ENCODE measurements at places on chromosomes 12 and 14.

- DNase-seq = no peak
Measured at GRCh38 chr14:96666088-96666487, 131.1 kb upstream of the VRK1 start.

DNA sequence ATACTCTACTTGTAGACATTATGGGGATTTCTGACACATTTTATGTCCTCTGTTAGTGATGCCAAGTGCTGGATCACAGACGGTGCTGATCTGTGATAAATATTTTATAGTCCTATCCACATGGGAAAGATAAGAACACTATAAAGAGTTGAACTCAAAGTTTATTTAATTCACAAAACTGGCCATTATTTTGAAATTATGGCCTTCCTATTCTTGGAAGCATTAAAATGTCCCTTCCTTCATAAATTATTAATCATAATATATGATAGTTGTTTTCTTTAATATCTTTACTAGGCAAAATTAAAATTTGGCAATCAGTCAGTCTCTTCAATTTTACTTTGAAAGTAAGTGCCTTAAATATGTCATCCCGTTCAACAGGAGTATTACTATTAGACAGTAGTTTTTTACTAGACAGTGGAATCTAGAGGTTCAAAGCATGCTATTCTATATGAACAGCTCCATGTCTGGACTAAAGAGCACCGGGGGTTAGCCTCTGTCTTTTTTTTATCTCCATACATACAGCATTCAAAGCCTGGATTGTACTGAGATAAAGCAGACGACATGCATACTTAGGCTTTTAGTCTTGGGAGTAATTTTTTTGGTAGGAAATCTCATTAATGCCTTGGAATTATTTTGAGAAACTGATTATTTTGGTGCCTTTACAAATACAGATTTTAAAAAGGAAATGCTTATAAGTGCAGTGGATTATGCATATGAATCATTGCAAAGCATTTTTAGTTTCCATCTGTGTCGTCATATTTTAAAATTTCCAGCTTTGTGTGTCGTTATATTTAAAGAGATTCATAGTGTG is 306.1 kb upstream of the RGS6 start:
- no peak for DNase-seq

DNA sequence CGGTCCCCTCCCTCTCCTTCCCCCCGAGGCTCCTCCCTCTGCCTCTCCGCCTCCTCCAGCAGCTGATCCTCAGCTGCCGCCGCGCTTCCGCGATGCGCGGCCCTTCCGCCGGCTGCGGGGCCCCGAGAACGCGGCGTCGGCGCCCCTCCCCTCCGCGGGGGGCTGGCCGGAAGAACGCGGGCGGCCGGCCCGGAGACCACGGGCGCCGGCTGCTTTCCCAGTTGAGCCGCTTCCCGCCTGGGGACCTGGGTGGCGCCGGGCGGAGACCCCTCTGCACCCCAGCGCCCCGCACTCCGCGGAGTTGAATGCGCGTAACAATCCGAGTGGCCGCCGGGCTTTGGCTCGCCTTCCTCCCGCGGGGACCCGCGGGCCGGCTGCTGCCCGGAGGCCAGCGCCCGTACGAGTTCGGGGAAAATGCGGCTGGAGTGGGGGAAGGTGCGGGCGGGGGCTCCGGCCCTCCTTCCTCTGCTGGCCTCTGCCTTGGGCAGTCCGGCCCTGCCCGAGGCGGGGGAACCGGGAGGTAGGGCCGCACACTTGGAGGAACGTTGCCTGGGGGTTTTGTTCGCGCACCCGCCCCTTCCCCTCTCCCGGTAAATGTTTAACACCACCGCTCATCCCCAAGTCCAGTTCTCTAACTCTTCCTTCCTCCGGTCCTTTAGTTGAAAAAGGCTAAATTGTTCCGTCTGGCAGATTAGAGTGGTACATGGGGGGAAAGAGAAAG is 393 bp upstream of the DCAF5 start:
- peak; percentile 90 for DNase-seq

DNA sequence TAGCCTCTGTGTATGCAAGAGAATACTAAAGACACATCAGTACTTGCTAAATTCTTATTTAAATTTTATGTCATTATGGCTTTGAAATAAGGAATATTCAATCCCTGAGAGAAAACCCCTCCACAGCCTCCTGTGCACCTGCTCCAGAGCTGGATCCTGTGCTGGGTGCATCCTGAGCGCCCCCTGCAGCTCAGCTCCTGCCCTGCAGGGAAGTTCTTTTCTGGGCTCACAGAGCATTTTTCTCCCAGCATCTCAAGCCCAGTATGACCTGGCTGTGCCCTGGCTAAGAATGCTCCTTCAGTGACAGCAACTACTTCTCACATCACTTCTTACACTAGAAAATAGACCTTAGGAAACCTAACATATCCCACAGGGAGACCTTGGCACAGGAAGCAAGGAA is 1211.7 kb downstream of the TMEM121 start:
- no peak for DNase-seq

DNA sequence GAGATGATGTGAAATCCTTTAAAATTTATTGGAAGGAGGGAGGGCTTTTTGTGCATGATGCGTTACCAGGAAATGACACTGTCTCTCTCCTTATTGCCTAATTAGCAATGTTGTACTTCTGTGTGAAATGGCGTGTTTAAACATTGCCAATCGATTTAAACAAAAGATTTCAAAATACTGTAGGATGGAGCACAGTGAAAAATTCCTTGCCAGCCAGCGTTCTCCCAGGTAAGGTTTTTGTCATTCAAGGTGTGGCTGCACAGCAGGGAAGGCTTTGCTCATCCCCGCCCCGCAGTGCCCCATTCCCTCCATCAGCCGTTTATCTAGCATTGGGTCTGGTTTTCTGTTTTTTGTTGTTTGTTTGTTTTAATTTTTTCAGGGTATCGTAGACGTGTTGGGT is 137.3 kb downstream of the CACNA1C start:
- no peak for DNase-seq

- no peak for DNase-seq
Measured at GRCh38 chr12:9742661-9743060, 9.8 kb upstream of the CLECL1 start.

GRCh38 chr12:93991829-93992461 is 156.4 kb upstream of the PLXNC1 start:
- no peak for DNase-seq

DNA sequence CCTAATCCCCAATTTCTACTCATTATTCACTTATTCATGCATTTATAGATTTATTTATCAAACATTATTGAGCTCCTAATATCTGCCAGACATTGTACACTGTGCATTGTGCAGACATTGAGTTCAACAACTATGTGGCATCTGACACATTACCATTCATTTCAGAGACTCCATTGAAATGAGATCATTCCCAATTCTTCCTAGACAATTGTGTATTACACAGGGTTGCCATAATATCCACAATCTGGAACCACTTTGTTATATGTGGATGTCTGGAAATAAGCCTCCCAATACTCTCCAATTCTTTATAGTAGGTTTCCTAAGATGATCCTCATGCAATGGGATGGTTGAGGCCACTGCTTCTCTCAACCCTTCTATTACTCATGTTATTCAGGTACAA is 165.0 kb downstream of the OTOGL start:
- no peak for DNase-seq

DNA sequence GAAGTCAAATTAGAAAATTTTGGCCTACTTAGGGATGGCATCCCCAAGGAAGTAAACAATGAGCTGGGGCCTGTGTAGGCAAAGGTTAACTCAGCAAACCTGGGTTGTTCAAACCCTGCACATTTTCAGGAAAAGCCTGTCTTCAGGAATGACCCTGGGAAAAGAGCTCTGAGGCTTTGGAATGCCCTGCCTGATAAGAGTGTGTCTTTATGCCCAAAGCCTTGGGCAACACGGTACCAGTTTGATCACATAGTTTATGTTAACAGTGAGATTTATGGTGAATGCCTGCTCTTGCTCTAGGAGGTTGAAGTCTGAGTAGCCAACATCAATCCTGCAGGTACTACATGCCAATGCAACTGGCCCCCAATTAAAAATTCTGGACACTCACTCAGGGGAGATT is 28.2 kb upstream of the STAB2 start:
- DNase-seq = no peak

GRCh38 chr12:11888029-11888428 is 182.7 kb upstream of the BCL2L14 start:
- no peak for DNase-seq

GRCh38 chr12:113057565-113058485 is 1.3 kb downstream of the DTX1 start:
- DNase-seq = no peak

DNA sequence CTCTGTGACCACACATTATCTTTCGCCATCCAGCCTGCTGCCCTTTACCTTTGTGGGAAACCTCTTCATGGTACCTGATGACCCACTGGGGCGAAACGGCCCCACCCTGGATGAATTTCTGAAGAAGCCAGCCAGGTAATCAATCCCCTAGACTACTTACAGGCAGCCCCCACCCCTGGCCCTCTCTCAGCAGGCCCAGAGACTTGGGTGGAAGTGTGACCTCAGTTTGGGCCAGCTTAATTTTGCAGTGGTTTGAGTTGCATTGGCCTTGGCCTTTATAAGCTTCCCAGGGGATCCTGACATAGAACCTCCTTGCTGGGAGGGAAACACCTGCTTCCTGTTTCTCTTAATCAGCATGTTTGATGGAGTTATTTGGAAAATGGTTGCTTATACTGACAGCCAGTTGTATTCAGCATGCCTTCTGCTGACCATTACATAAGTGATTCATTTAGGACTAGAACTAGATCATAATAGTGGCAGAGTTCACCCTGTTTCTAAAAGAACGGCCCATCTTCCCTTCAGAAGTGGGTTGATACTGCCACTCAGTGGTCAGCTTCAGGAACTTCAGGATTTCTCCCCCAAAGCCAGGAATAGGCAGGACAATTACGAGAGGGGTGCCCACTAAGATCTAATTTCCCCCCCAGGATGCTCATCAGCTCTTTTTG is 6.1 kb downstream of the SDR39U1 start:
- peak; percentile 45 for DNase-seq

- no peak for DNase-seq
Measured at GRCh38 chr14:66043921-66044320, 442.2 kb upstream of the CCDC196 start.

DNA sequence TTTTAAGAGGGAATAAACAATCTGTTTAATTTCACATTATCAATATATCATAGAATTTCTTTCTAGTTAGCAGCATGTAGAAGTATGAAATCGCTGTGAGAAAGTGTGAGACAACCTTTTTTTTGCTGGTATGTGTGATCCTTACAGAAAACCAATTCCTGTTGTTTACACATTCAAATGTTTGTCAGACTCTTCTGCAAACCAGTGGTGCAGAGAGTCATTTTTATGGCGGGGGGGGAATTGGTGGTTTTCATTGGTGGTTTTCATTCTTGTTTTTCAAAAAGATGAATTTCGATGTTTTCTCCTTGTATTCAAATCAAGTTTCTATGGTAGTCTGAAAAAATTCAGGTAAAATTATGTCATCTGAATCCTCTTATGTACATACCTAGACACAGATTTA is 57.8 kb downstream of the SLC25A21 start:
- no peak for DNase-seq

DNA sequence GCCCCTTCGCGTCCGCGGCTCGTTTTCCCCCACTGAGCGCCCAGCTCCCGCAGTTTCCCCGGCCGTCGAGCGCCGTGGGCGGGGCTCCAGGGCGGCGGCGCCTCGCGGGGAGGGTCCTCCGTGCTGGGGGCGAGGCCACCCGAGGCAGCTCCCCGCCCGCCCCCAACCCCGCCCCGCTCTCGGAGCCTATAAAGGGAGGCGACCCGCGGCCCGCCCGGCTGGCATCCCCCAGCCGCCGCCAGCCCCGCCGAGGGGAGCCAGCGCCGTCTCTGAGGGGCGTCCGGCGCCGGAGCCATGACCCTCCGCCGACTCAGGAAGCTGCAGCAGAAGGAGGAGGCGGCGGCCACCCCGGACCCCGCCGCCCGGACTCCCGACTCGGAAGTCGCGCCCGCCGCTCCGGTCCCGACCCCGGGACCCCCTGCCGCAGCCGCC is at the start of gene TAMALIN:
Gene TAMALIN, plus strand, starts transcription at position 221 of the 432 bp plus-strand sequence. Its CDS starts 74 bp downstream, at position 295.
- no peak for DNase-seq

DNA sequence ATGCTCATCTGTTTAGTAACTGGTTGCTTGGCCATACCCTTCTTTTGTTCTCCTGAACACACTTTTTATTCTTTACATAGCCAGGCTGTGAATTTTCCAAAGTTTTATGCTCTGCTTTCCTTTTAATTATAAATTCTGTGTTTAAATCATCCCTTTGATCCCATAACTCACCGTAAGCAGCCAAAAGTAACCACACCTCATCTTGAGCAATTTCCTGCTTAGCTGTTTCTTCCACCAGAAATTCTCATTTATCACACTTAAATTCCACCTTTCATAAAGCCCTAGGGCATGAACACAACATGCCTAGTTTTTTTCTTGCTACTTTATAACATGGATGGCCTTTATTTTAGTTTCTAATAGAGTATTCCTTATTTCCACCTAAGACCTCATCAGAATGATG is 510.7 kb downstream of the C12orf50 start:
- DNase-seq = no peak

GRCh38 chr12:76329159-76329558 is 19.1 kb downstream of the BBS10 start:
- DNase-seq = peak; percentile 26

DNA sequence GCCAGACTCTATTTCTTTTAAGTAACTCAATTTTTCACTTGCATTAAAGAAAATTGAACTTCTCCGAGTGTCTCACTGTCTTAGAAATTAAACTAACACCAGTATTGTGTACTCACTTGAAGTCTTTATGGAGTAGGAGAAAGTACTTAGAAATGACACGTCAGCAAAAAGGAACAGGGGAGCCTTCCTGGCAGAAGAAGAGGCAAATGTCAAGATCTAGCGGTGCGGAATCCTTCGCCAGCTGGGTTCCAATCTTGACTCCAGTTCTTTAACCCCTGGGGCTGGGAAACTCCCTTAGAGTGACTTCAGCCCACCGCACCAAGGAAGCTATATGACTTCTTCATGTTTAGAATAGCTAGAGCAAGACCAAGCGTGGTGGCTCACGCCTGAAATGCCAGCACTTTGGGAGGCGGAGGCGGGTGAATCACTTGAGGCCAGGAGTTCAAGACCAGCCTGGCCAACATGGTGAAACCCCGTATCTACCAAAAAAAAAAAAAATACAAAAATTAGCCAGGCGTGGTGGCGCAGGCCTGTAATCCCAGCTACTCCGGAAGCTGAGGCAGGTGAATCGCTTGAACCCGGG is 34.4 kb downstream of the WBP11 start:
- DNase-seq = no peak

DNA sequence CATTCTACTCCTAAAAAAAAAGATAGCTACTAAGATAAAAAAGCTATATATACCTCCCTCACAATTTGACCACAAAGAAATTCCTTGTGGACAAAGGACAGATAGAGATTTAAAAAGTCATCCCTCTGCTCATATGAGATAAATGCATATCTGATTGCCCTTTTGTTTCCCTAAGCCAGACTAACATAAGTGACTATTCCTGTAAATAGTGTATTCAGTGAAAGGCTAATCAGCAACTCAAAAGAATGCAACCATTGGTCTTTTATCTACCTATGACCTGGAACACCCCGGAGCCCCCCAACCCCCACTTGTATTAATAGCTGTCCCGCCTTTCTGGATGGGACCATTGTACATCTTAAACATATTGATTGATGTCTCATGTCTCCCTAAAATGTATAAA is 6.3 kb upstream of the TMPO start:
- DNase-seq = no peak

DNA sequence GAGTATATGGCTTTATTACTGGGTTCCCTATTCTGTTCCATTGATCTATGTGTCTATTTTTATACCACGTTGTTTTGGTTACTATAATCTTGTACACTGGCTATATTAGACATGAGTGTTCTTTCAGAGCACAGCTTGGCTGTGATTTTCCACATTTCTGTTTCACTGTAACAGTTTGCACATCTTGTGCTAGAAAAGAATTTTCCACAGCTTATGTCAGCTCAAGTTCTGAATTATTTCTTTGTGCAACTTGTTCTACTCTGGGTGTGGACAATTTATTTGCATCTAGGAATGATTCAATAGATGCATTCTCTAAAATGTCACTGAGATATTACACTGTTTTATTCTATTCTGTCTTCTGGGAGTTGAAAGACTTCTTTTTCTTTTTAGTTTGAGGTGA is 28.4 kb upstream of the OR5AU1 start:
- DNase-seq = no peak
